ENCODE measurements at places on chromosomes 12 and 14. TPM values are rescaled to one million over a fixed set of nuclear protein-coding genes. Genes with fewer than 3 reads are reported as not detected.
A peak's percentile ranks its signal among the peaks of the same experiment; 100 is the strongest.

GRCh38 chr12:119369907-119370546 is 35.5 kb downstream of the CCDC60 start:
- no peak for DNase-seq

GPR162 gene
- total RNA-seq: 61.3 TPM

- DNase-seq: no peak
Observed at GRCh38 chr12:72072592-72073212, 134.1 kb downstream of the TPH2 start.

DNA sequence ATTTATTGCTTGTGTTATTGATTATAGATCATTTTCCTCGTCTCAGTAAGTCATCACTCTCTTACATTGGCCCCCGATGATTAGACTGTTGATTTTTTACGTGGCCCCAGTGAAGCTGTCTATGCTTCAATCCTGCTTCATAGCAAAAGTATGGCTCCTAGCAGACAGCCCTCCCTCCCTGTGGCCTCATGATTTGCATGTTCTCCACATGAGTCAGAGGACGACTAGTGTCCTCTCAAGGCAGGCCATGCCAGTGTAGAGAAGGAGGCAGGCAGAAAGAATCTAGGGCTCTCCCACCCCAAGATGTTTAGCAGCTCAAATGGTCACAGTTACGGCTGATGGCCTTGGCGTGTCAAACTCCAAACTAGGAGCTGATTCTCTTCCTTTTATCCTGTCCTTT is 59.6 kb downstream of the FIGNL2 start:
- no peak for DNase-seq

- no peak for DNase-seq
Observed at GRCh38 chr12:10705655-10706054, 17.5 kb downstream of the YBX3 start.

DNA sequence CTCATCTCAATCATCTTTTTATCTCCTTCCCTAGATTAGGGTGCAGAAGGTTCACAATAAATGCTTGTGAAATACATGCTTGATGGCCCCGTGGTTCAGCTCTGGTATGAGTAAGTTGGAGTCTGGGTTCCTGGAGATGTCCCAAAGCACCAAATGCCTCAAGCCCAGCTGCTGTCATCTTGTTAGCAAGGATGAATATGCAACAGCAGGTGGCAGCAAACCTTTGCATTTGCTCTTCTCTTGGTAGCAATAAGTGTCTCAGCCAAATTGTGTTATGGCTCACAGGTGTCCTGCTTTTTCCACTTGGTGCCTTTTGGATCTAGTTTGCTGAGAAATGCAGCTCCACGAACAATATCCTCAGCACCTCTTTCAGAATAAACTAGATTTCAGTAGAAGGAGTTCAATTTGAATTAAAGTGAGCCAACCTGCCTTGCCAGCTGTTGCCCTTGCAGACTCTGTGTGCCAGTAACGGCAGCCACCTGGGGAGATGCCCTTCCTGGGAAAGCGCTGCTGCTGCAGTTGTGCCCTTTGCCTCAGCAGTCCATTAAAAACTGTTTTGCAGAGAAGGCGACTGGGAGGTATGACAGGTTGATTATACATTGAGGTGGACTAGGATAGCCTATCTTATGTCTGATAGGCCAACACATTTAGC is 417.3 kb downstream of the SNAPC1 start:
- peak; percentile 73 for DNase-seq

GRCh38 chr12:30707613-30708342 is 12.1 kb upstream of the IPO8 start:
- no peak for DNase-seq

Measured in occipital lobe (tissue), 3 donors.